ENCODE measurements at places on chromosomes 3 and 15.

DNA sequence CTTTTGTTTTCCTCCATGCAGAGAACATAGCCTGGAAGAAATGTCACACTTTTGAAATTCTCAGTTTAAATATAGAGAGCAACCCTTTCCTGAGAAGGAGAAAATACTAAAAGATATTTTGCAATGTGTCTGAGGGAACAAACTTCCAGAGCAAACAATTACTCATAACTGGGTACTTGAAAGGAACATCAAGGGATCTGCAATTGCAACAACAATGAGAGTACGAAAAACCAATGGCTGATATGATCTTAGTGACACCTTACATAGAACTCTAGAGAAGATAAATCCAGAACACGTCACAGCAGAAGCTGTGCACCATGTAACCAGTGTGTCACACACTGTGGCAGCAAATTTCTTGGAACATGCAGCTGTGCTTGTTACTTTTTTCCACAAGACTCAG lies 14.6 kb upstream of the ARPP21 start:
- no peak for DNase-seq

- DNase-seq: no peak
These were observed 14.3 kb downstream of the EOGT start for GRCh38 chr3:68999158-68999557.

DNA sequence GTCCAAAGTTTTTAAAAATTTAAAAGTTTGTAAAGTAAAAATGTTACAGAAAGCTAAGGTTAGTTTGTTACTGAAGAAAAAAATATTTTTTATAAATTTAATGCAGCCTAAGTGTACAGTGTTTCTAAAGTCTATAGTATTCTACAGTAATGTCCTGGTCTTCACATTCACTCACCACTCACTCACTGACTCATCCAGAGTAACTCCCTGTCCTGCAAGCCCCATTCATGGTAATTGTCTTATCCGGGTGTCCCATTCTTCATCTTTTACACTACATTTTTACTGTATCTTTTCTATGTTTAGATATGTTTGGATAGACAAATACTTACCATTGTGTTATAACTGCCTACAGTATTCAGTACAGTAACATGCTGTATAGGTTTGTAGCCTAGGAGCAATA lies 36.7 kb upstream of the ATP10A start:
- no peak for DNase-seq

DNA sequence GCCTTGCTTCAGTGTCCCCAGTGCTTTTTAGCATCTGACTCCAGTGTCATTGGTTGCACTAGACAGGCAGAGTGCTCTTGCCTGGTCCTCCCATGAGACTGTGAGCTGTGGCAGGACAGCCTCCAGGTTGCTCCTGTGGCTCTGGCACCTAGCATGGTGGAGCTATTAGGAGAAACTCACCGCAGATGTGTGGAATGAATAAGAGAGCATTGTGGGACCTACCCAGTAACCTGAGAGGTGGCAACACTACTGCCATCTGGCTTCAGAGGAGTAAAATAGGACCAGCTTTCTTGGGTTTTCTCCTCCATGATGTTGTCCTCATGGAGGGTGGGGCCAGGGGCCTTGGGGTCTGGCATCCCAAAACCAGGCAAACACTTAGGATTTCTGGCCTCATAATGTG lies 183.6 kb downstream of the EPHB1 start:
- no peak for DNase-seq

GRCh38 chr15:34708422-34708821 lies 46.4 kb downstream of the GJD2 start:
- no peak for DNase-seq

- no peak for DNase-seq
These were observed 73.6 kb downstream of the ETV5 start for GRCh38 chr3:186035277-186035676.

DNA sequence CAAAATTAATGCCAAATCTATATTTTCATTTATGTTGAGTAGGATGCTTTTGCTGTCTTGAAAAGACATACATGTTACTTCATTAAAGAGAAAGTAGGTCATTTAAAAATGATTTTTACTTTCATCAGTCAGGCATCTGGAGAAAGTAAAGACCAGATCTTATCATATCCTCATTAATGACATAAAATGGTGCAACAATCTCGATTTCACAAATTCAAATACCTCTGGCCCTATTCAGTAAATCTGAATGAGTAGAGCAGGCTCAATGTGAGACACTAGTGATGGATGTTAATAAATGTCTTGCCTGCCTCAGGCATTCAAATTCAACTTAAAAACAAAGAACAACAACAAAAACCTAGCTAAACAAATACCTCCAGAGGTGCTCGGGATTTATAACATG lies 714.1 kb downstream of the NAALADL2 start:
- DNase-seq: no peak

- DNase-seq: no peak
These were observed 226.3 kb downstream of the LPP start for GRCh38 chr3:188380252-188380651.

DNA sequence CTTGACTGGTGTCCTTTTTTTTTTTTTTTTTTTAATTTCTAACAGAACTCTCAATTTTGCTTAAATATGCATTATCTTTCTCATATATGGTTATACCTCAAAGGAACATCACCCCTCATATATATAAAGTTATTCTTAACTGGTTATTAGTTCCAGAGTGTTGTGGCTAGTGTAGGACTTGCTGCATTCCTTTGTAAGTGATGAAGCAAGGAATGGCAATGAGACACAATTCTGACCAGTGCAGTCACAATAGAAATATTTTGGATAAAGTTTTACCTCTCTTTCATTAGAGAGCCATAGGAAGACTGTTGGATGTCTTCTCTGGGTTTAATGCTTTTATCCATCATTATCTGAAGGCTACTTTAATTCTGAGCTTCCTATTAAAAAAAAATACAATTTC lies 75.5 kb upstream of the CBLB start:
- DNase-seq: no peak

- DNase-seq: no peak
These were observed 703 bp downstream of the PEAK1 start for GRCh38 chr15:77418966-77419835.

GRCh38 chr3:61600195-61600594 lies 38.8 kb downstream of the PTPRG start:
- no peak for DNase-seq

- no peak for DNase-seq
These were observed 162.5 kb downstream of the GAP43 start for GRCh38 chr3:115785782-115786181.

DNA sequence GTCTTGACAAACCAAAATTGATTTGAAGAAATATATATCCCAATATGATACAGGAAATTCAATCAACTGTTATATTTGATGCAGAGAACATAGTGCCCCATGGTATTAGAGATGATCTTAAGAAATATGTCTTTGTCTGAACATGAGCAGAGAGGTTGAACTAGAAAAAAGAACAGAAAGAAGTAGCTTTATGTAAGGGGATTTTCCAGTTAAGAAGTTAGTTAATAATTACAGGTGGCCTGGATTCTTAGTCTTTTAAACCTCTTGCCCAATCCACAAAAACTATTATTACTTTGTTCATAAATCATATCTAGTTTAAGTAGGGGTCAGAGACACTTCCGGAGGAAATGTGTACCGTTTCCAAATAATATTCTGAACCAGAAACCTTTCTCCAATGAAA lies 1186.7 kb upstream of the EPHA6 start:
- DNase-seq: no peak

GRCh38 chr3:172869368-172869771 lies 118.8 kb downstream of the ECT2 start:
- no peak for DNase-seq

Data from non-pigmented ciliary epithelial cell (primary cell).